ENCODE measurements at places on chromosomes 1 and 21.

- DNase-seq: peak; percentile 30
These were observed 299 bp upstream of the PROX1 start for GRCh38 chr1:213987422-213987926.

DNA sequence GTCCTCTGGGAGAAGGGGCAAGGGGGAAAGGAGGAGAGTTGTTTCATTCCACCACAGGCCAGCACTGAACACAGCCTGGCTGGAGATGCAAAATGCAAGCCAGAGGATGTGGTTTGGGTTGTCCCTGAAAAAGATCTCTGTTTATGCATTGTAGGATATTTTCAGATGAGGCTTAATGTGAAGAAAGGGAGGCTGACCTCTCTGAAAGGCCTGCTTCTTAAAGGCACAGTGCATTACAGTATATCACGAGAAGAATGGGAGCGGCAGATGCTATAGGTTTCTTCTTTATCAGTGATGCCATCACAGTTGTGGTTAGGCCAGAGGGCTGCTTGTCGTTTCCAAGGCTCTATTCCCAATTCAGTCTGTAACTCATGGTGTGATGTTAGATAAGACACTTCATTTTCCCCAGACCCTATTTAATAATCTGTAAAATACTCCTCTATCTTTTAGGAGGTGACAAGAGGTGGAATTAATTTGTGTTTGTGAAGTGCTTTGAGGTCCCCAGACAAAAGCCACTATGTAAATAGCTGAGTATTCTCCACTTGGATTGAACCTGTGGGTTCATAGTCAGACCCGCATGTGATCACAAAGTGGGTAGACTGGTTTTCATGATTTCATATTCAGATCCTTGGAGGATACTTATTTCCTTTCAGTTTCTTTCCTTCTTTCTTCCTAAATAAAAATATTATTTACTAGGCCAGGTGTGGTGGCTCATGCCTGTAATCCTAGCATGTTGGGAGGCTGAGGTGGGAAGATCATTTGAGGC lies 76.5 kb upstream of the WDR26 start:
- no peak for DNase-seq

DNA sequence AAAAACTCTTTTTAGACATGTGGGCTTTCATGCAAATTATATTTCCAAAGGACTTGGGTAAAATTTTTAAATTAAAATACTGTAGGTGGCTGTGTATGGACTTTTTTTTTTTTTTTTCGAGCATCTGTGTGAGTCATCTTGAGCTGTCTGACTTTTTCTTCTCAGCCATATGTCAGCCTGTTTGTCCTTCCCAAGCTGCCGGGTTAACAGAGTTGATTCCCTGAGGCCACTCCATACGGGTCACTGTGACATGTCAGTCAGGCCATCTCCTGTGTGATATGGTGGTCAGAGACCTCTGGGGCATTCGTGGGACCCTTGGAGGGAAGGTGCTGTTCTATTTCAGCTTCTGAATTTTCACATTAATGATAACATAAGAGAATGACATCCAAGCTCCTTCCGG lies 148.3 kb downstream of the KCNJ6 start:
- no peak for DNase-seq

GRCh38 chr1:117606649-117607430 lies 992 bp downstream of the TENT5C start:
- peak; percentile 38 for DNase-seq

GRCh38 chr1:75643460-75643859 lies 32.5 kb upstream of the SLC44A5 start:
- no peak for DNase-seq

DNA sequence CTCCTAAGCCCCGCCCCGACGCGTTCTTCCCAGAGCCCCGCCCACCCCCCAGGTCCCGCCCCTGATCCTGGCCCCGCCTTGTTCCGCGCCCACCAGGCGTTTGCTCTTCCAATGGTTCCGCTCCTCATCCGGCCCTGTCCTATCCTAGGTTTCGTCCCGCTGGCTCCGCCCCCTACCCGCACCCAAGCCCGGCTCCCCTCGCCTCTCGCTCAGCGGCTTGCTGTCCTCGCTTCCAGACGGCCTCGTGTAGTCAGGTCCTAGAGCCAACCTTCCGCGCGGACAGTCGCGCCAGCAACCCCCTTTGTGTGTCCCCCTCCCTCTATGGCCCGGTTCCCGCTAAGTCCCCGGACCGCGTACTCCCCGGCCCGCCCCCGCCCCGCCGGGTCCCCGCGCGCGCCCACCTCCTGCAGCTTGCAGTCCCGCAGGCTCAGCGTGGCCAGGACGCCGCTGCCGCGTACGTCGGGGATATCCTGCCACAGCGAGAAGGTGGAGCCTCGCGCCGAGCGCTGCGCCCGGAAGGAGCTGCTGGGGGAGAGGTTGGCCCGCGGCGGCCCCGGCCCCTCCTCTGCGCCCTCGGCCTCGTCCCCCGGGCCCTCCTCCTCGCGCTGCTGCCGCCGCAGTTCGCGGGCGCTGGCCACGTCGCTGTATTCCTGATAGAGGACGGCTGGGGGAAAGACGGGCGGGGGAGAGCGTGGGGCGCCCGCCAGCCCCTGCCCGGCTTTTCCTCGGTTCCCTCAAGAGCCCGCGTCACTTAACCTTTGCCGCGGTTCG lies 5.7 kb downstream of the ARHGEF19 start:
- peak; percentile 88 for DNase-seq
